ENCODE measurements at places on chromosomes 6 and 20.

GRCh38 chr20:36094497-36094896 is 60.0 kb upstream of the EPB41L1 start:
- DNase-seq: no peak

DNA sequence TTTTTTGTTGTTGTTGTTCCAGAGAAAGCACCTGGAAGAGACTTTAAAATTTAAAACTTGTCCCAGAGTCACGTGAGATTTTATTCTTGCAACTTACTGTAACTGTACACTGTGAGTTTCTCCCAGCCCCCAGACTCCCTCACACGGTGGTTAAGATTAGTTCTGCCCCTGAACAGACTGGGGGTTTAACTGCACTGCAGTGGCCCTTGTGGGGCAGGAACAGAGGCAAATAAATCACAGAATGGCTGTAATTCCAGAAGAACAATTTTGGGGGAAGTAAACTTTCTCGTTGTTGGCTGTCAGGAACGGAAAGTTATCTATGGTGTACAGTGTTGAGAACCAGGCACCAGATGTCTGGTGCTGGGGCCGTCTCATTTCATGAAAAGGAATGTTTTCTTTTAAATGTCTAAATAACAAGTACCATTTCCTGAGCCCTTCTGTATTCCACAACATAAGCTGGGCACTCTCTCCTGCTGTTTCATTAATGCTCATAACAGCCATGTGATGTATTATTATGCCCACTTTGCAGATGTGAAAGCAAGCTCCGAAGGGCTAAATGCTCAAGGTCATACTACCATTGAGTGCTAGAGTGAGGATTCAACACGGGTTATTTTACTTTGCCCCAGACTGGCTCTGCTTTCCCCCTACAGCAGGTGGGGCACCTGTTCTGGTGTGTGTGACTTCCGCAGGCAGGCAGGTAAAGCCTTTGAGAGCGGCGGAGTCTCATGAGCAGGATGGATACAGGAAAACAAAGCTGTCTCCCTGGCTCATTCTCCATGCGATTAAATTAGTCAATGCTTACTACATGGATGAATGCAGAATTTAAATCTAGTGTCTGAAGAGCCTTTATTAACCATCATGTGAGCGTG is 30.5 kb downstream of the CNKSR3 start:
- no peak for DNase-seq

- DNase-seq: no peak
Observed at GRCh38 chr6:45591306-45591705, 213.6 kb upstream of the SUPT3H start.

- no peak for DNase-seq
Observed at GRCh38 chr6:108968325-108969316, 120.4 kb downstream of the ARMC2 start.

- no peak for DNase-seq
Observed at GRCh38 chr6:148239215-148239614, 103.4 kb upstream of the SASH1 start.

DNA sequence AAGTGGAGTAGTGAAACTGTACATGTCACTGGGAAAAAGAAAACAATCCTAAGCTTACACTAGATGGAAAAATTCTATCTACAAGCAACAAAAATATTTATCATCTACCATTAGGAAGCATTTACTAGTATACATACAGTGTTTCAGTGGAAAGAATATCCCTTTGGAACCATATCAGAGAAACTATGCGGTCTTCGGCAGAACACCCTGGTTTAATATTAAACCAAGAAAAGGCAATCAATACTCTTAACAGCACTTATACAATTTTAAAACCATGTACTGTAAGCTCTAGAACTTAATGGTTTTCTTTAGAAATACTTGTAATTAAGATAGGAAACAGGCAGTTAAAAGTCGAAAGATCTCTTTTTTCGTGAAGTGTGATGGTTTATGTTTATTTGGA is 32.3 kb downstream of the GCLC start:
- DNase-seq: no peak

- no peak for DNase-seq
Observed at GRCh38 chr20:57066126-57066900, 200.1 kb downstream of the BMP7 start.

DNA sequence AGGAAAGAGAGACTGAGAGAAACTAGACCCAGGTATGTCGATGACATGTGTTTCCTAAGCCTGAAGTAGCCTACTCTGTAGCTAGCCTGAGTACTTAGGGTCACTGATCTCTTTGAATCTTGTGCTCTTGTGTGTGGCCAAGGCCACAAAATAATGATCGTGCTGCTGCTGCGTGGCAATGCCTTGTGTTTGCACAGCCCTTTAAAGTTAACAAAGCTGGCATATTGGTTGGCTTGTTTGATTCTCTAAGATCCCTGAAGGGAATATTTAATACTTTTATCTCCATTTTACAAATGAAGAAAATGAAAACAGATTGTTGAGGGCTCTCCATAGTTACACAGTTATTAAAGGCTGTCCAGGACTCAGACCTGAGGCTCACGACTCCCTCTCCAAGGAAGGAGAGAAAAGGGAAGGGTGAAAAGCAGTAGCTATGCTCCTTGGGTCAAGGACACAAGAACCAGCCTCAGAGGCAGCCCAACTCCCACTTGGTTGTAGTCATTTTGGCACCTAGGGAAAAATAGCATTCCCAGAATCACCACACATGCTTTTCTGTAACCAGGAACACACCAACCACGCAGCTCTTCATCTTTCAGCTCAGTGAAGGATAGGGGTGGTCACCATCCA is 130.7 kb downstream of the LRFN2 start:
- no peak for DNase-seq

DNA sequence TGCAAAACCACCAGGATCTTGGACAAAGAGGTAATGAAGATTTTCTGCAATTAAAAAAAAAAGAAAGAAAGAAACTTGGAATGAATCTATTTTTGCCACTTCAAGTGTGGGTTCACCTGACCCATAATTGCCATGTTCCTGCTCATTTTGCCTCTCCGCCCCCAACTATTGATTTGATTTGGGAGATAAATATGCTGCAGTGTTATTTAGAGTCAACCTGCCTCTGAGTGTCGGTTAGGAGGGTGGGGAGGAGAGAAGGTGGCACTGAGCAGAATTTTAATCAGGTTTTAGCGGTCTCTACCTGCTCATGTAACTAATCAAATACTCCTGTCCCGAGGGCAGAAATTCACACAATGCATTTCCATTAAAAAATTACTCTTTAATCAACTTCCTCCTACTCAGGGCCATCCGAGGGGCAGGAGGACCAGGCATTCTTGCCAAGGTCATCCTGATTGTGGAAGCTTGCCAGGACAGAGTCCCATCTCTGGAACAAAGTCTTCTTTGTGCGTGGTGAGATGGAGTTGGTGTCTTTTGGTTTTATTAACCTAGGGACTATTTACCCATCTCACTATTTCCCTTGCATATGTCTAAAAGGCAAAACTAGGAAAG is 300.1 kb downstream of the CDH26 start:
- no peak for DNase-seq

GRCh38 chr6:28947831-28948270 is 24.1 kb upstream of the TRIM27 start:
- DNase-seq: no peak

- no peak for DNase-seq
Observed at GRCh38 chr6:149897015-149897697, 757 bp downstream of the RAET1E start.

DNA sequence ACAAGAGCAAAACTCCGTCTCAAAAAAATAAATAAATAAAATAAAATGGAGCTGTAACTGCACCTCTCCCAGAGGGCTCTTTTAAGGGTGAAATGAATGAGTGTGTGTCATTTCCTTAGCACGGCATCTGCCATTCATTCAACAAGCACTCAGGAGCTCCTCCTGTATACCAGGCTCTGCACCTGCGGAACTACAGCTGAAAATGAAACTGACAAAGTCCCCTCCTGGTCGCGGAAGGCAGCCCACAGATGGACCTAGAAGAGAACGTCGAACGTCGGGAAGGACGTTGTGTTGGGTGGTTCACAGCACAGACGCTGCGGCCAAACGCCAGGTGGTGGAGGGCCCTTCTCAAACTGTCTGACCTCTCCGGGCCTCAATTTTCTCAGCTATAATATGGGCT is 256.4 kb downstream of the TFAP2C start:
- DNase-seq: no peak

- no peak for DNase-seq
Observed at GRCh38 chr6:113684382-113684901, 172.7 kb upstream of the MARCKS start.

DNA sequence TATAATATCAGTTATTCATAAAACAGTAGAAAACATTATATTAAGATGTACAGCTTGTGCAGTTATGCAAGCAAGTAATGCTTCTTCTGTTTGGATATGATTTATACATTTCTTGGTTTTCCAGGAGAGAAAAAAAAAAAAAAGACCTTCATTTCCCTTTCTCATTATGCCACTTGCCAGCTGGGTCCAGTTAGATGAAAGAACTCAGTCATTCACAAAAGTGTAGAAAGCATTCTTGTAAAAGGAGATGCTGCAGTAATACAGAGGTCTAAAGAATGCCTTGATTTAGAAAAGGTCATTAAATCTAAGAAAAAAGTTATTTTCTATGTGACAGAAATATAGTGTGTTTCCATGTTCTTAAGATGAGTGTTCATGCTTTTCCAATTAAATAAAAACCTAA is 7.4 kb downstream of the PDE7B start:
- DNase-seq: no peak

GRCh38 chr6:70142034-70142433 is 160.8 kb downstream of the COL9A1 start:
- no peak for DNase-seq

- no peak for DNase-seq
Observed at GRCh38 chr6:1615853-1616420, 6.2 kb downstream of the FOXC1 start.

DNA sequence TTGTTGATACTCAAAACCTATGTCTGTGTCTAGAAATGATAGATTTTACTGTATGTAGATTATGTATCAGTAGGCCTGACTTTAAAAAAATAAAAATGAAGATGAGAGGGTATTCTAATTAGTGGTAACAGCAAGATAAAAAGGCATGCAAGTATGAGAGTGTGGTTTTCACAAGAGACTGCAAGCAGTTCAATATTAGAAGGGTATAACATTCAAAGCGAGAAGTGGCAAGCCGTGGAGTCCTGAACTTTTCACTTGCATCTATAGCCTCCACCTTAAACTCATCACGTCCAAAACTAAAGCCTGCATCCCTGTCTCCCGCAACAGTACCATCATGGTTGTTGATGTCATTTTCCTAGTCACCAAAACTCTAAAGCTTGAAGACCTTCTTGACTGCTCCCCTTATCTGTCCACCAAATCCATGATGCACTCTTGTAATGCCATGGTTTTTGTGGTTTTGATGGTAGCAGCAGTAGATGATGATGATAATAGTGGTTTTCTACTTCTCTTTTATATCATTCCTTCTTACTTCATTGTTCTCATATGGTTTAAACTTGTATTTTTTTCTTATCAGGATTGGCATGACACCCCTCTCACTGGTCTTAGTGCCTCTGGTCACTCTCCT is 9.2 kb upstream of the CGA start:
- DNase-seq: no peak

GRCh38 chr20:11918391-11918845 is 725 bp downstream of the BTBD3 start:
- DNase-seq: no peak

DNA sequence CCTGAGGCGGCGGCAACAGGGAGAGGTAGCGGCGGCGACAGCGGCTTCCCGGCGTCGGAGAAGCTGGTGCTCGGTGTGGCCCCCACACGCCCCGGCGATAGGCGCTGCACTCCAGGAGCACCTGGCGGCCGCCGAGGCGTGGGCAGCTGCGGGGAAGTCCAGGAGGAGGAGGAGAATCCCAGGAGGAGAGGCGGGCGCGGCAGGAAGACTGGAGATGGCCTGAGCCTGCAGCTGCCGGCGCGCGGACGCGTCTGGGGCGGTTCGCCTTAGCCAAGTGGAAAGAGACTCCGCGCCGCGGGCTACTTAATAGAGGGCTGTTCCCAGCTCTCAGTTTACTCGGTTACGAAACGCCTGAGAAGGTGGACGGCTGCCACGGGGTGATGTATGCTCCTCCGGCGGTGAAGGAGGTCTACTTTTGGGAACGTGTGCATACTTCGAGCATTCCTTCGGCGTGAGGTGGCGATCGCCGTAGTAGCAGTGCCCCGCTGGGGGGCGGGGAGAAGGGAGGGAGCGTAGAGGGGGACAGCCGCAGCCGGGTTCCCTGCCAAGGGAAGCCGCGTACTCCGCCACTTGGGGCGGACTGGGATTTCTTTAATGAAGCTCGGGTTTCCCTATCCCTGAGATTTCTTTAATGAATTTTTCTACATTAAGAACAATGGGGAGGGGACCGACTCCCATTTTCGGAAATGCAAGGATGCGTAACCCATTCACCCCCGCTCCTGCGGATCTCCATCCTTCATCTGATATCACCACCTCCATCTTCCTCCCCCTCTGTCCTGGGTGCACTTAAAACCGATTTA is at the start of gene COL12A1:
TSS of gene COL12A1 (minus strand) at position 278 of the 800 bp plus-strand sequence. CDS start 3,261 bp downstream, outside the sequence.
- no peak for DNase-seq

DNA sequence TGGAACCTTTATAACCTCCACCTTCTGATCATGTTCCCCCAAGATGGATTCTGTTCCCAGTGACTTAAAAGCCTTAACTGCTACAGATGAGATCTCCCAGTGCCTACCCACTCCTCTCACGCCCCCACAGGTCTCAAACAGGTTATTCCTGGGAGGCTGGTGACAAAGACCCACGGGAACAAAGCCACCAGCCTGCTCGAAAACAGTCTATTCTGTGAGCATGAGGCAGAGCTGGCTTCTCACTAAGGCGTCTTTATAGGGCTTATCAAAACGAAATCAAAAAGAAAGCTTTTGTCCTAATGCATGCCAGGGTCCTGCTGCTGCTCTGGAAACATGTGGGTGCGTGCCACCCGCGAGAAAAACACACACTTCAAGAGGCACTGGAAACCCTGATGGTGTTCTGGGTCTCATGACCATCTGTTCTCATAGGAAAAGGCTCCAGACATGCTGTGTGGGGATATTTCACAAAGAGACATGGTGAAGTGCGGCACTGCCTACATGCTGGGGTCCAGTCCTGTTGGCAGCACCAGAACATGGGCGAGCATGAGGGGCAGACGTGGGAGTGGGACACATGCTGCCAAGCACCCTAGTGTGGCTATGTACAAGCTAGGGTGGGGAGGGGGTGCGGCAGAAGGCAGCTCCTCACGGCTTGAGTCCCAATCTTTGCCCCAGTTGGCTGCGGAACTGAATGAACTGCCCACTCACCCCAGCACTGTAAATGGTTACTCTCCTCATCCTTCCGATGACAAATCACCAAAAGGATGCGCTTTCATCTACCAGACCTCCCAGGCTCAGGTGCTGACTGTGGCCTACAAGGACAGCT is 2.1 kb downstream of the FKBP1A start:
- DNase-seq: no peak

DNA sequence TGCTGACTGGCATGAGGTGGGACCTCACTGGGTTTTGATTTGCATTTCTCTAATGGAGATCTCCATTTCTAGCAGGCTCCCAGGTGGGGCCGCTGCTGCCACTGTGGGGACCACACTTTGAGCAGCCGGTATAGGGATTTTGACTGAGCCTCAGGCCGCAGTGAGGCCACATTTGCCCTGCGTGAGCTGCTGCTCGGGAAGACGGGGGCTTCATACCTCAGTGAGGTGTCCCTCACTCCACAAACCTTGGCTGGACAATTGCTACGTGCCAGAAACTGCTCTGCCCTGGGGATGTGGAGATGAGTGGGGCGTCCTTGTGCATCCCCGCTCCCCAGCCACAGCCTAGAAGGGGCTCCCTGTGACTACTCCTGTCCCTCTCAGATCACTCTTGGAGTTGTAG is 134.3 kb downstream of the ANKRD60 start:
- DNase-seq: no peak

GRCh38 chr6:43971776-43972126 is 155.5 kb downstream of the MRPL14 start:
- DNase-seq: no peak

GRCh38 chr6:45027126-45027525 is 301.0 kb upstream of the RUNX2 start:
- no peak for DNase-seq
